ENCODE measurements at places on chromosomes 11 and 22. TPM values are rescaled to one million over a fixed set of nuclear protein-coding genes. Genes with fewer than 3 reads are reported as not detected.

The GNG3 gene
- polyA plus RNA-seq, result 121 TPM

The CARD16 gene
- polyA plus RNA-seq, result not detected

The TPBGL gene
- polyA plus RNA-seq, result not detected

The CARD10 gene
- polyA plus RNA-seq, result not detected

The SLC15A3 gene
- not detected for polyA plus RNA-seq

The LRRC4C gene
- polyA plus RNA-seq, result 24.3 TPM

The INS gene
- polyA plus RNA-seq, result not detected

The TRIM6 gene
- not detected for polyA plus RNA-seq

The MS4A10 gene
- not detected for polyA plus RNA-seq

The FGF19 gene
- 6.2 TPM for polyA plus RNA-seq

The MRGPRD gene
- not detected for polyA plus RNA-seq

The TTC36 gene
- 4.3 TPM for polyA plus RNA-seq

The ATP6V1E1 gene
- 224 TPM for polyA plus RNA-seq

The OOSP4B gene
- polyA plus RNA-seq, result not detected

The NXPE4 gene
- not detected for polyA plus RNA-seq

The GLB1L3 gene
- 0.19 TPM for polyA plus RNA-seq

The TSPAN18 gene
- polyA plus RNA-seq, result 8.4 TPM

The TRIOBP gene
- 9.2 TPM for polyA plus RNA-seq

The PGA3 gene
- not detected for polyA plus RNA-seq

The SLC25A45 gene
- not detected for polyA plus RNA-seq

The RASGRP2 gene
- 13.9 TPM for polyA plus RNA-seq

The NCAM1 gene
- polyA plus RNA-seq, result 158 TPM

The ENTHD1 gene
- not detected for polyA plus RNA-seq

The APOBEC3F gene
- polyA plus RNA-seq, result not detected

The GSTP1 gene
- polyA plus RNA-seq, result 94.6 TPM
